ENCODE measurements at places on chromosomes 7 and 10.

- DNase-seq = no peak
These were observed 662.6 kb upstream of the IGFBP3 start for GRCh38 chr7:46583656-46584055.

GRCh38 chr7:128073671-128074310, 42.6 kb upstream of the LRRC4 start:
- no peak for DNase-seq

- no peak for DNase-seq
These were observed 48.7 kb downstream of the CAMK2B start for GRCh38 chr7:44276571-44277221.

- DNase-seq = no peak
These were observed 140.4 kb downstream of the DOCK4 start for GRCh38 chr7:112065758-112066157.

DNA sequence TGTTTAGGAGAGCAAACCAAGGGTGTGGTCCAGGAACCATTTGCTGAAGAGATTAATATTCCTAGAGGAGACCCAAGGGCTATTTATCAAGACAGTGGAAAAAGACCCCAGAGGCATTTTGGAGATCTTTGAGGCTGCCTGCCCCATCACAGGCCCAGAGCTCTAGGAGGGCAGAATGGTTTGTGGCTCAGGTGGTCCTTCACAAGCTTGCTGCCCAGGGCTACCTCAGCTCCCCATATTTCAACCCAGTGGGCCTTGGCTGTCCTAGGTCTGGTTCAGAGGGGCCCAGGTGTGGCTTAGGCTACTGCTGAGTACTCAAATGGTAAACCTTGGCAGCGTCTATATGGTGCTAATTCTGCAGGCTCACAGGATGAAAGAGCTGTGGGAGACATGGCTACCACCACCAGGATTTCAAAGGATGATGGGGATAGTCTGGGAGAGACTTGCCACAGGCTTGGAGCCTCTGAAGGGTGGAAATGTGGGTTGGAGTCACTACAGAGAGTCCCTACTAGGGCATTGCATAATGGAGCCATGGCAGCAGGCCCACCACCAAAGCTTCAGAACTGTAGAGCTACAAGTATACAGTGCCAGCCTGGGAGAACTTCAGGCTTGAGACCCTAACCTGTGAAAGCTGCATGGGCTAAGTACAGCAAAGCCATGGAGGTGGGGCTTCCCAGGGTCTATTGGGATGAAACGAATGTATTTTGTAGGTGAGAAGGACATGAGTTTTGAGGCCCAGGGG, 24.3 kb downstream of the PTEN start:
- DNase-seq = no peak

GRCh38 chr10:130246113-130246512, 109.9 kb downstream of the GLRX3 start:
- DNase-seq = no peak

DNA sequence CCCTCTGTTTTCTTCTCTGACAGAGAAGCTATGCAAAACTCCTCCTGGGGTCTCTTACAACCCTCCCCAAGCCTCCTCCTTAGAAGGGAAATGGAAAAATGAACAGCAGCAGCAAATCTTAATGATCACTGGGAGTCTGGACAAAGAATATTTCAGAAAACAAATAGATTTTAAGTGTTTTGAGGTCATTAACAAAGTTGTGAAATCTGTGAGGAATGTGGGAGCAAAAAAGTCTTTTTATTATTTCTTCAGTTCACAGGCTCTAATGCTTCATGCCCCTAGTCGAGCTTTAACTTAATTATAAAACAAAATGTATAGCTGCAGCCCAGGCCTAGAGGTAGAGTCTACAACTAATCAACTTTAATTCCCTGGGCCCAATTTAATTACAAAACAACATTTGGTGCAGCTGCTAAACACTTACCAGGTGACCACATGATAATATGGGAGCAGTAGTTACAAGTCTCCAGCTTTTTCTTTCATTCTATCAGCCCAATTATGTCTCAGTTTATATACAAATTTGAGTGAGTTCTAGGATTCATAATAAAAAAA, 293.2 kb downstream of the THSD7A start:
- no peak for DNase-seq

DNA sequence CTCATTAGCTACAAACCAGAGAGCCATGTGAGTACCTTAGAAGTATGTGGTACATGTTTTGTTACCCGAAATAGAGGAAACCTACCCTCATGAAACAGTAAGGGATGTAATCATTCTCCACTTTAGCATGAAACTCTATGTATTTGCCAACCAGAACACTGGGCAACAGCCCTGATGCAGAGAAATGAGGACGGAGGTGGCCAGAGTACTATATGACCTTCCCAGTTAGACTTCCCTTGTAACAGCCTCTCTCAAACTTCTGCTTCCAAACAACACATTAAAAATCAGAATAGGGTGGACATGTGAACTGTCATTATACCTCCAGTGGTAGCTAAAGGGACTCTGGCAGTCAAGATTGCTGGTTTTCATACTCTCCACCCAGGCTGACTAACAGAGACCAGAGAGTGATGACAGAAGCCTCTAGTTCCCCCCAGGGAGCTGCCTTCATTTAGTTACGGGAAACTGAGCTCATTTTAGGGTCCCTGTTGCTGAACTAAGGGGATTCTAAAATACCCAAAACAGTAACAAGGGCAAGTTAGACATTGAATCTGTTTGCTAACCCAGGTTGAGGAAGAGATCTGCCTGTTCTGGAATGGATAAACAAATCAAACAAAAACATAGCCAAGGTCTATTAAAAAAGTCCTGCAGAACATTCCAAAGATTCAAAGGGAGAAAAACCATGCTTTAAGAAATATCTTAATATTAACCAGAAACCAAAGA, 83.1 kb downstream of the VPS41 start:
- no peak for DNase-seq
